ENCODE measurements at places on chromosomes 4 and X. TPM values are rescaled to one million over a fixed set of nuclear protein-coding genes. Genes with fewer than 3 reads are reported as not detected.

ATP2B3 gene
- not detected for total RNA-seq

AADAT gene
- 3.9 TPM for total RNA-seq

SPON2 gene
- total RNA-seq: 1,031 TPM

PRPS2 gene
- 36.5 TPM for total RNA-seq

ADH1C gene
- total RNA-seq: 5.5 TPM

GPR82 gene
- total RNA-seq: not detected
